ENCODE measurements at places on chromosomes 13 and 19.

DNA sequence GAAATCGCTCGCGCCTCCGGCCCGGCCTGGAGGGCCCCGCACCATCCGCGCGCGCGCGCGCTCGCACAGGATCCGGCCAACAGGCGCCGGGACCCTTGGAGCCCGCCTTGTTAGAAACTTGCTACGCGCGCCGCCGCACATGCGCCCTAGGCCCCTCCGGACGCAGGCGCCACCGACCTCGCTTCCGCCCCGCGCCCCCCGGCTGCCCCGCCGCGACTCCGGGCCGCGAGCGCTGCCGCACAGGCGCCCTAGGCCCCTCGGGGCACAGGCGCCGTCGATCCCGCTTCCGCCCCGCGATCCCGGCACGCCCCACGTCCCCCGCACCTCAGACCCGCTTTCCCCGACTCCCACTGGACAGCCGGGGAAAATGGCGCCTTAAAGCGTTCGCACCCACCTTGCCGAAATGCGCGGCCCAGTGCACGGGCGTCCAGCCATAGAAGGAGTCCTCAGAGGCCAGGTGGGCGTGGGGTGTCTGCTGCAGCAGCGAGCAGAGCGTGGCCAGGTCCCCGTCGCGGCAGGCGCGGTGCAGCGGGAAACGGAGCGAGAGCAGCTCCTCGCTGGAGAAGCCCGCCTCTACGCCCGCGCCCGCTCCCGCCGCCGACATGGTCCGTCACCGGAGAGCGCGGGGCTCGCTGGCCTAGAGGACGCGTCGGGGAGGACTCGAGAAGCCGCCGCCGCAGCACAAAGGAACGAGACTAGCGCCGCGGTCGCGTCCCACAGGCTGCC, 375 bp downstream of the ANKRD10 start:
- peak; percentile 80 for DNase-seq

DNA sequence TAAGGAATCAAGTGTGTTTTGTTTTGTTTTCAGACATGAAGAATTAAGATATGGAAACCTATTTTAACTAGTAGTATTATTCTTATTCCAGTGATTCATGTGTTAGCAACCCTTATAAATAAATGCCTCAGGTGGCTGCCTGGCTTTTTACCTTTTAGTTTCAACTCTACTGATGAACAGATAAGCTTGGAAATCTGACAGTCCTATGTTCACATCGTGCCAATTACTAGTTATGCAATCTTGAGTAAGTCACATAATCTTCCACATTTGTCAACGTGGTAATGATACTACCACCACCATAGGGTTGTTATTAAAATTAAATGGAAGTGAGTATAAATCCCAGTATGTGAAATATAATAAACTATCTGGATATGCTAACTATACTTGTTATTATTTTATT, 64.3 kb downstream of the TBC1D4 start:
- no peak for DNase-seq

- DNase-seq: no peak
Observed at GRCh38 chr19:17865364-17866311, 5.9 kb downstream of the RPL18A start.

GRCh38 chr13:29914581-29914980, 64.2 kb upstream of the UBL3 start:
- no peak for DNase-seq

DNA sequence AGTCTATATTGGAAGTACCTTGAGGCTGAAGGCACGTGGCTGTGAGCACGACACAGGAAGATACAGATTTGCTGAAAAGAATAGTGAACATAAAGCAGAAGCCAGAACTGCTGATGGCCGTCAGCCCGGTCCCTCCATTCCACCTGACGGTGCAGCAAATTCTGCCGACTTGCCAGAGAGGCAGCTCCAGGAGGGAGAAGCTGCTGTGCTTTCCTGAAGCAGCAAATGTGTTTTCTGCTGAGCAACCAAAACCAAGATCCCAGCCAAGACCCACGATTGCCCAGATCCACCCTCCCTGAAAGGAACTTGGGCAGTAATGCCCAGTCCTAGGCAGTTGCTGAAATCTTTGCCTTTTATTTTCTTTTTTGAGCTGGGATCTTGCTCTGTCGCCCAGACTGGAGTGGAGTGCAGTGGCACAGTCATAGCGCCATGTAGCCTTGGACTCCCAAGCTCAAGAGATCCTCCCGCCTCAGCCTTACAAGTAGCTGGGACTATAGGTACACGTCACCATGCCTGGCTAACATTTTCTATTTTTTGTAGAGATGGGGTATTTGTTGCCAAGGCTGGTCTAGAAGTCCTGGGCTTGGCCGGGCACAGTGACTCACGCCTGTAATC, 7.0 kb upstream of the RCN3 start:
- no peak for DNase-seq

GRCh38 chr19:17235971-17236777, 9.5 kb downstream of the NR2F6 start:
- DNase-seq: no peak

DNA sequence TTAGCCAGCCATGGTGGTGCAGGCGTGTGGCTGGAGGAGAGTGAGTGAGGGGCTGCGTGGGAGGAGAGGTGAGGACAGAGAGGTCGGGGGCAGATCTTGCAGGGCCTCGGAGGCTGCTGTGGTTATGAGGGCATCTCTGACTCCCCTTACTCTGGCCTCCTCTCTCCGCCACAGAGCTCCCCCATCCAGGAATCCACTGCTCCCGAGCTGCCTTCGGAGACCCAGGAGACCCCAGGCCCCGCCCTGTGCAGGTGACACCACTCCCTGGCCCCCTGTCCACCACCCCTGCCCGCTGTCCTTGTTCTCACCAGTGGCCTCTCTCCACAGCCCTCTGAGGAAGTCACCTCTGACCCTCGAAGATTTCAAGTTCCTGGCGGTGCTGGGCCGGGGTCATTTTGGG, 7.8 kb downstream of the PTGER1 start:
- DNase-seq: no peak

GRCh38 chr13:31827707-31828106, 88.4 kb downstream of the RXFP2 start:
- DNase-seq: no peak

DNA sequence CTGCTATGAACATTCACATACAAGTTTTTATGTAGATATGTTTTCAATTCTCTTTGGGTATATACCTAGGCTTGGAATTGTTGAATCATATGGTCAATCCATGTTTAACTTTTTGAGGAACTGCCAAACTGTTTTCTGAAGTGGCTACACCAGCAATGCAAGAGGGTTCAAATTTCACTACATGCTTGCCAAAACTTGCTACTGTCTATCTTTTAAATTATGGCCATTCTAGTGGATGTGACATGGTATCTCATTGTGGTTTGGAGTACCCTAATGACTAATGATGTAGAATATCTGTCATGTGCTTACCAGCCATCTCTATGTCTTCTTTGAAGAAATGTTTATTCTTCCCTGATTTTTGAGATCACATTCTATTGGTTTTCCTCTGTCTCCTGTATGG, 860.3 kb downstream of the DIAPH3 start:
- no peak for DNase-seq

- no peak for DNase-seq
Observed at GRCh38 chr13:36814465-36814864, 4.6 kb upstream of the RFXAP start.

DNA sequence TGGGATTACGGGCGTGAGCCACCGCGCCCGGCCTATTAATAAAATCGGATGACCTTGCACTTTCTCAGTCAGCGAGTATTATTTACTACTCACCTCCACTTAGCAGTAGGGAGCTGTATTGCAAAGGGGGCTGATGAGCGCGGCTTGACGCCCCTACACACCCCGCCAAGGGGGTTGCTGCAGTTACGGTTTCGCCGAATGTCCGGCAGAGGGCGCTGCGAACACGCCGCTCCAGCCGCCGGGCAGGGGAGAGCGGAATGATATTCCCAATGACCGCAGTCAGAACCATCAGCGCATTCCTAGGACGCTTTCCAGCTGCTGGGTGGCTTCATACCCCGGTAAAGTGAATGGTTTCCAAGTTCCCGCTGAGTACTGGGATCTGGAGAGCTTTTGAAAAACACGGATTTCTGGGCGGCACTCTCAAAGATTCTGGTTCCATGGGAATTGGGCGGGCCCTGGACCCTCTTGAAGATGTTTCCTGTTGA, 30.0 kb upstream of the TPT1 start:
- peak; percentile 84 for DNase-seq

DNA sequence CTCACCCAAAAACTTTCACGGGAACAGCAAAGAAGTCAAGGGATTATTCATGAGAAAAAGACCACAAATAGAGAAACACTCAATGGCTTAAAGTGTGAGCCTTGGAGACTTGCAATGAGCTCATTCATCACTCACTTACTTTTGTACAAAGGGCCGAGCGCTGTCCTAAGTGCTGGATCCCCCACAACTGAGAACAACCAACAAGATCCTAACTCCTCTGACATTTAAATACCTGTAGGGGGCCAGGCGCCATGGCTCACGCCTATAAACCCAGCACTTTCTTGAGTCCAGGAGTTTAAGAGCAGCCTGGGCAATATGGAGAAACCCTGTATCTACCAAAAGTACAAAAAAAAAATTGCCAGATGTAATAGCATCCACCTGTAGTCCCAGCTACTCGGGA, 29.4 kb upstream of the ZNF507 start:
- no peak for DNase-seq

- peak; percentile 49 for DNase-seq
Observed at GRCh38 chr19:588093-588740, 1.5 kb upstream of the HCN2 start.

DNA sequence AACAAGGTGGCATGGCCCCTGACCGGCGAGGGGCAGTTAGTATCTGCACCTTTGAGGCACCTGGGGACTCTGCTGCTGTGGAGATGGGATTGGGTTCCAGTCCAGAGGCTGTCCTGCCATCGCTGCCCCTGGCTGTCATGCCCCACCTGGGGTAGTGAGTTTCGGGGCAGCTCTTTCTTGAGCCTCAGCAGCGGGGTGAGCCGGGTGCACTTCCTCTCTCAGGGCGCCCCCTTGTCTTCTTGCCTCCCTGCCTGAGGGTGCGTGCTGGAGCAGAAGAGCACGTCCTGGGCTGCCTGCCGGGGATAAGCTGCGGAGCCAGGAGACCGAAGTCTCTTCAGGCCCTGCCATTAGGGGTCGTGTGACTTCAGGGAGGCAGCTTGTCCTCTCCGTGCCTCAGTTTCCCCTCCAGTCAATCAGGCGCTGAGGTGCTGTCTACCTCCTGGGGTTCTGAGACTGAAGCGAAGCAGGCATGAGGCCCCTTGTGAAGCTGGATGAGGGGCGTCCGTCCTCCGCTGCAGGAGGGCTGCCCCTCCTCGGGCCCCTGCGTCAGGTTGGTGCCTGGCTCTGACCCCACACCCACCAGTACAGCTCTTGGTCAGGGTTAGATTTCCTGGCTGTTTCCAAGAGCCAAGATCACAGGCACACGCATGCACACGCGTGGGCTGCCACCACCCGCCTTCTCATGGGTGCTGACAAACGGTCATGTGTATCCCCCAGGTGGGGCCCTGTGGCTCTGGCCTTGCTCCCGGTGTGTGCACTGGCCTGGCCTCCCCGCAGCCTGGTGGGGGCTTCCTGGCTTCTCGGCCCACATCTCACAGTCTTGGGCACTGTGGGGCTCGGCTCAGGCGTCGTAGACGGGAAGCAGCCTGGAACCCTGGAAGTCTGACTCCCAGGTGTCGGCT, 8.3 kb downstream of the GNA11 start:
- no peak for DNase-seq

DNA sequence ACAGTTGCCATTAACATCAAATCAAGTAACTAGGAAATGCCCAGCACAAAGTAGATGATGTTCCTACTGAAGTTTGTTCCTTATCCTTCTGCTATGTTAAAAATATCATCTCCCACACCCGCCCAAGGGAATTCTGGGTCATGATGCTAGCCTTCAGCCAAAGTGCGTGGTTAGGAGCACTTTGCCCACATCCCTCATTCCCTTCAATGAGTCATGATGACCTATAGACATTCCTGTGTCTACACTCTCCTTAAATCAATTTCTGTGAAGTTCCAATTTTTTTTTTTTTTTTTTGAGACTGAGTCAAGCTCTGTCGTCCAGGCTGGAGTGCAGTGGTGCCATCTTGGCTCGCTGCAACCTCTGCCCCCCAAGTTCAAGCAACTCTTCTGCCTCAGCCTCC, 17.0 kb downstream of the RXFP2 start:
- DNase-seq: no peak

DNA sequence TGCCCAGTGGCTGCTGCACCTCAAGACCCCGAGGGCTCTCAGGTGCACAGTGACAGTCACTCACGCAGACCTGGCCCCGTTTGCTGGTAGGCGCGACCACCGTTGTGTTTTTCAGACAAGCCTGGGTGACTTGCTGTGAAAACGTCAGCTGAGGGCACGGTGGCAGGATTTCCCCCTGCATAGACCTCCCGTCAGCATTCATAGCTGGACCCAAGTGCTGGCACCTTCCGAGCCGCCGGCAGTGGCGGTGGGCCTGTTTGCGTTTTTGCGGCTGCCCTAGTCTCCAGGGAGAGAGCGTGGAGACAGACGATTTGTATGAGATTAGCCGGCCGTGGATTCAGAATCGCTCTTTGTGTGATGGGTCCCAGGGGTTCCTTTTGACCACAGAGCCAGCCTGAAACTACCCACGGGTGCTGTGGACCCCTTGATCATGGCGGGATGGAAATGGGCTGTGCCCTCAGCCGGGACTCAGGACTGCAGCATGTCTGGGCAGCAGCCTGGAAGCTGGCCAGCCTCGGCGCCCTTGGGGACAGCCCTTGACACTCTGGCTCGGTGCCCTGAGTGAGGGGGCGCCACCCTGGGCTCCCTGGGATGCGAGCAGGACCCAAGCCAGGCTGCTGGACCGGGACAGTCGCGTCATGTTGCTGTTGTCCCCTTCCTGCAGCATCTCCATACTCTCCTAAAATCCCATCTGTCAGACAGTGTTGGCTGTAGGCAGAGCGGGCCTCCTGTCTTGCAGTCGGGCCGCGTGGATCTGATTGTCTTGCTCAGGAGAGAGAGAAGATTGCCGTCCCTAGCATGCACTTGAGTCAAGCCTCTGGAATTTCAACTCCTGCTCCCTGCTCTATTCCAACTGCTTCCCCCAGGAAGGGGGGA, 8.6 kb downstream of the KDM4B start:
- DNase-seq: no peak

GRCh38 chr19:57888107-57888559, 704 bp downstream of the ZNF814 start:
- DNase-seq: no peak

DNA sequence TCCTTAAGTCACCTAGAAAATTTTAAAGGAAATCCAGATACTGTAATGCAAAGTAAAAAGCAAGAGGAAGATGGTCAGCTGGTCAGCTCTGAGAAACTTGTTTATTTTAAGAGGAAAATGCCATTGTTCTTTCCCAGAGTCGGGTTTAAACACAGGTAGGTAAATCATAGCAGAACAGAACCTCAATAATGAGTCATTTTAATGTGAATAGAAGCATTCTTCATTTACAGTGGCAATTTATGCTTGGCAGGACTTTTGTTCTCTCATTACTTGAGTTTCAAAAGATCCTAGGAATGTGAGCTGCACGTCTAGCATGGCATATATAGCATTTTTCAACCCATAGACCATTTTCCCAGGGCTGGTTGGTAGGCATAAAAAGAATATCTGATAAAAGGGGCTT, 132.3 kb downstream of the LIG4 start:
- DNase-seq: no peak

DNA sequence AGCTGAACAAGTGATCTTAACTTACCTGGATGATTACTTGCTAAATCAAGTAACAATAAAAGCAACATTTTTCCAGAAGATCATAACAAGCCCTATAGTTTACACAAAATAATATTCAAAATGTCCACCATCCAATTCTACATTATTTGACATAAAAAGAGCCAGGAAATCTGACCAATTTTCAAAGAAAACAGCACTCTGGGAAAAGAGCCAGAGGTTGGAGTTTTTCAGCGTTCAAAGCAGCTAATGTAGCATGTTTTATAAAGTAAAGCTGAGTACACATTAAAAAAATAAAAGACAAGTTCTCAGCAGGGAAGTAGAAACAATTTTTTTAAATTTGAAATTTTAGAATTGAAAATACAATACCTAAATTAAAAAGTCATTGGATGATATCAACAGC, 62.6 kb downstream of the UFM1 start:
- DNase-seq: no peak

All from mesothelial cell of epicardium (in vitro differentiated cells).